Activated naive CD8-positive, alpha-beta T cell treated with anti-CD3 and anti-CD28 coated beads for 36 hours (primary cell): ENCODE measurements at places on chromosomes 13 and 19.

DNA sequence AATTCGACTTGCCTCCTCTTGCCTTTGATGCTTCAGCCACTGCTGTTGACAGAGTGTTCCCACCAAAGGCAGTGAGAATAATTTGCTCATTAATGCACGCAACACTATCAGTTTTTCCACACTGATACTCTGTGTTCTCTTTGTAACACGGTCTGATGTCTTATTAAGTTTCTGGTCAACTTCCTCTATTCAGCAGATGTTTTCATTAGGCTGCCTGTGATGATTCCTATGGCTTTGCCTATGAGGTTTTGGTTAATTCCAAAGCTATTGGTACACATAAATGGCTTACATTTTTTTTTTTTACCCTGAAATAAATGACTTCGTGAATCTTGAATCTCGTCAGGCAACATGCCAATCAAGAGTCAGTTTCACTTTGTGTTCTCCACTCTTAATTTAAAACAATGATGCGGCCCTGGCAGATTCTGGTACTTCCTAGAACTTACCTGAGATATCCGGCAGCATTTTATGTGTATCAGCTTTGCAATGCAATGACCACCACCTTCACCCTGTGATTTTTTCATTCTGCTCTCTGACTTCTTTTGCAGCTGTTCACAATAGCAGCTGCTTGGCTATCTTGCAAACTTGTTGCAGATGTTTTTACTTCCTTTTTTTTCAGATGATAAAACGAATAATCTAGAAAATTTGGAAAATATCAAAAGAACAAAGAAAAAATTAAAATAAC, 27.5 kb upstream of the KL start:
- DNase-seq = no peak

GRCh38 chr13:99015606-99016490, 38.0 kb upstream of the DOCK9 start:
- no peak for DNase-seq

- DNase-seq = no peak
Observed at GRCh38 chr13:41762796-41763195, 198.1 kb downstream of the VWA8 start.

GRCh38 chr19:42068756-42069571, 1.0 kb downstream of the GRIK5 start:
- DNase-seq = no peak

DNA sequence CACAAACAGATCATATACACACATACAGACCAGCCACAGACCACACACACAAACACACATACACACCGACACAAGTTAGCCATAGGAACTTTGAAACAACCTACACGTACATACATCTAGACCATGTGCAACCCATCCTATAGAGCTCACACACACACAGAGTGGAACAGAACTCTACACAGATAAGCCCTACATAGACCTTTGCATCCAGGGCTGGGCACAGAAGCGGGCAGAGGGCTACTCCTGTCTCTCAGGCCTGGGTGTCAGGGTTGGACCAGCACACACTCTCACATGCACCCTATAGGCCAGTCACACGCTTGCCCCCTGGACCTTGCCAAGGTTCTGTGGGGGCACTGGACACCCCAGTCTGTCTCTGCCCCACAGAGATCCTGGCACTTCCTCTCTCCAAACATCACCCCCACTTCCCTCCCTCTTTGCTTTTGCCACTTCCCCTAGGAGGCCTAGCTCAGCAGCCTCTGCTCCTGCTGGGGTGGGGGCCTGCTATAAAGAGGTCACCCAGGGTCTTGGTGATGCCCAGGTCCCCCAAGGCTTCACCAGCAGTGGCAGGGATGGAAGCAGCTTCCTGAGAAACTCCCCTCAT, 5.8 kb upstream of the JUNB start:
- no peak for DNase-seq
